ENCODE measurements at places on chromosomes 3 and 15.

DNA sequence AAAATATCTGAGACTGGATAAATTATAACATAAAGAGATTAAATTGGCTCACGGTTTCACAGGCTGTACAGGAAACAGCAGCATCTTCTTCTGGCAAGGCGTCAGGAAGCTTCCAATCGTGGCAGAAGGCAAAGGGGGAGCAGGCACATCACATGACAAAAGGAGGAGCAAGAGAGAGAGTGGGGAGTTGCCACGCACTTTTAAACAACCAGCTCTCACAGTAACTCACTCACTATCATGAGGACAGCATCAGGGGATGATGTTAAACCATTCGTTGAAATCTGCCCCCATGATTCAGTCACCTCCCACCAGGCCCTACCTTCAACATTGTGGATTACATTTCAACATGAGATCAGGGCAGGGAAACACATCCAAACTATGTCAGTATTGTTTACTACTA is 114.5 kb upstream of the SPATA16 start:
- DNase-seq, result no peak

GRCh38 chr3:37668818-37669610 is 192.7 kb upstream of the CTDSPL start:
- no peak for DNase-seq

- no peak for DNase-seq
These were observed 735.1 kb upstream of the LMCD1 start for GRCh38 chr3:7766530-7766929.

DNA sequence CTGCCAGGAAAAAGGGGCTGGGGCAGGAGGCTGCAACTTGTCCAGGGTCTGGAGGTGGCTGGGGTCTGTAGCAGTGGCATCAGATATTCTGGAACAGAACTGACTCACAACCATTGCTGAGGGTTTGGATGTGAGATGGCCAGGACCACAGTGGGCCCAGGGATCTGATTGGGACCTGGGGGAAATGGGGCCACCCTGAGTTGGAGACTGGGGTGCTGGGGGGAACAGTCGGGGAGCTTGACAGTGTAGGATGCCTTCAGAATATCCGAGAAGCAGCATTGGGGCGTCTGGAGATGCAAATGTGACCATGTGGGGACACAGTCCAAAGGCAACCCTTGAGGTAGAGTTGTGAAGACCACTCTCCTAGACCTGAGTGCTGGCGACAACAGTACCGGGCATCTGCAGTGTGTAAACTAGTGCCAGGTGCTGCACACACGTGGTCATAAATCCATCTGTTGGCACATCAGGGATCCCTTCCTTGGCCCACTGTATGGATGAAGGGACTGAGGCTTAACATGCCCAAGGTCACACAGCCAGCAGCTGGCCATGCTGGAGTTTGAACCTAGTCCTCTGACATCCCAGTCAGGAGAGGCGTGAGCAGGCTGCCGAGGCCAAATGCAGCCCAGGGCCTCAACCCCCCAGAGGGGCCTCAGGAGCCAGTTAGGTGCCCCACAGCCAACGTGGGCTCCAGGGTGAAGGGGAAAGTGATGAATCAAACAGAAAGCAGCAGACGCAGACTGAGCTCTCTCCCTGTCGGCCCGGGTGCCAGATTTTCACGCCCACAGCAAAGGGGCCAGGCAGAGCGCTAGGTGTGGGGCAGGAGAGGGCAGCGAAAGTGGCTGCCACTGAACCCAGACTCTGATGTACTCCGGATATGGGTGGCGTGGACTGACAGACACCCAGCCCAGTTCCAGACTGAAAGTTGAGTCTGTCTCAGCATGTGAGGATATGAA is 18.8 kb downstream of the HEMK1 start:
- DNase-seq, result peak; percentile 80

- no peak for DNase-seq
These were observed 45.9 kb upstream of the TMEM115 start for GRCh38 chr3:50405249-50405648.

DNA sequence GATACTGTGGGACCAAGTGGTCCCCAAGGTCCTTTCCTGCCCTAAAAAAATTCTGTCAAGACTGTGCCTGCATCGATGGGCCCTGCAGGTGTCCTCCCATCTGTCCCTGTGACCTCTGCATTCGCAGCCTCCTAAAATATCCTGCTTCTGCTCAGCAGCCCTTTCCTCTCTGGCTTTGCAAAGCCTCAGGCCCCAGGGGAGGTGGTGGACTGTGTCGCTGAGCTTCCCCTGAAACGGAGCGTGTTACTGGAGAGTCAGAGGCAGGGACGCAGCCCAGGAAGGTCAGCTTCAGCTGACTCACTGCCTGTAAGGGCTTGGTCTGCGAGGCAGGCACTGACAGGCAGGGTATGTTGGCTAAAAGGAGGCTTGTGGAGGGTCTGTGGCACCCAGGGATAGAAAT is 110.0 kb downstream of the RAB11A start:
- no peak for DNase-seq

DNA sequence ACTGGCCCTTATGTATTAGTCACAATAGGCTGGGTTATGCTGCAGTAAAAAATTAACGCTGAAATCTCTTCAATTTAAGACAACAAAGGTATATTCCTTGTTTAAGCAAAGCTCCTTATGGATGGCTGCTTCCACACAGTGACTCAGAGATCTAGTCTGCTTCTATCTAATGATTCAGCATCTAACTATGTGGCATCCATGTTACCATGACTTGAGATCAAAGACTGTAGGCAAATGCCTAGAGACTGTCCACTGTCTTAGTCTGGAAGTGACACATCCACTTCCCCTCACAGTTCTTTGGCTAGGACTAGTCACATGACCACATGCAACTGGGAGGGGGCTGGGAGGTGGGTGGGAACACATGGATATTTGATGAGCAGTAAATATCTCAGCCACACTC is 61.3 kb upstream of the PSMD6 start:
- no peak for DNase-seq

DNA sequence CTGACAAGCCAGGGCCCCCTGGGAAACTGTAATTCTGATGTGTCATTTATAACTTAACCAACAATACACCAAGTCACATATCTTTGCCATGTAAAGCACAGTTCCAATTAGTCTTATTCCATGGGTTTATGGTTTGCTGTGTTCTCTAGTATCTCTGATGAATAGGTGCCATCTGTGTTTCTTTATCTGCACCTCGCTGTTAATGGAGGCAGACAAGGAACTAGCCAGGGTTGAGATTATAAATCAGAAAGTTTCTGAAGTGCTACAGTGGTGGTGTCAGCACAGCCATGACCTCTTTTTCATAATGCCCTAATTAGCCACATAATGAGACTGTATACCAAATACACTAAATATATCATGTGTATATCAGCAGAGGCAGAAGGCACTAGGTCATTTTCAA is 866.4 kb downstream of the PLOD2 start:
- no peak for DNase-seq

- DNase-seq, result no peak
These were observed 70.0 kb downstream of the MITF start for GRCh38 chr3:69809076-69809835.

GRCh38 chr3:187702507-187703033 is at the start of gene RTP2:
Gene RTP2, minus strand, starts transcription at chr3:187702557. Its CDS starts 429 bp downstream, at chr3:187702128.
- no peak for DNase-seq

Measured in T-helper 2 cell (primary cell).